ENCODE measurements at places on chromosomes 12 and 14.

DNA sequence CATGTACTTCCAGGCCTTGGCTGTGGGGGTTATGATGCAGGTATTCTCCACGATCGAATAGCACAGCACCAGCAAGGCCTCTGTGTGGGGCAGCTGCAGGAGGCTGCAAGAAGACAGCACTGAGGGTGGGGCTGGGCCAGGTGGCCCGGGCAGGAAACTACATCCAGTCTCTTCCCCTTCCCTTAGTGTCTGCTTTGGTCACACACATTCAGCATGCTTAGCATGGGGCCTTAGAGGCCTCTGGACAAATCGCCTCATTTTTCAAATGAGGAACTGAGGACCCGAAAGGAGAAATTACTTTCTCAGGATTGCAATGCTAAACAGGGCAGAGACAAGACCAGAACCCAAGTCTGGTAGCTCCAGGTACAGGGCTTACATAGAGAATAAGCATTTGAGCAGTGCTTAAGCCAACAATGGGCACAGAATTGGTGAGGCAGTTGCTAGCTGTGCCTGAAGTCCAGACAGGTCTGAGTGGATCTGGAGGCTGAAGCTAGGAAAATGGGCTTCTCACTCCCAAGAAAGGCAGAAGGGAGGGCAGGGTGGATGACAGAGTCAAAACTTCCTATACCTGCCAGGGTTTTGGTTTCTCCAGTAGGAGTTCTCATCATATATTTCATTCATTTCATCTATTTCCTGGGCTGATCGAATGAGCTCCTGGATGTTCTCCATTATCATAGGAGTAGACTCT, 3.5 kb downstream of the ACRBP start:
- no peak for DNase-seq

DNA sequence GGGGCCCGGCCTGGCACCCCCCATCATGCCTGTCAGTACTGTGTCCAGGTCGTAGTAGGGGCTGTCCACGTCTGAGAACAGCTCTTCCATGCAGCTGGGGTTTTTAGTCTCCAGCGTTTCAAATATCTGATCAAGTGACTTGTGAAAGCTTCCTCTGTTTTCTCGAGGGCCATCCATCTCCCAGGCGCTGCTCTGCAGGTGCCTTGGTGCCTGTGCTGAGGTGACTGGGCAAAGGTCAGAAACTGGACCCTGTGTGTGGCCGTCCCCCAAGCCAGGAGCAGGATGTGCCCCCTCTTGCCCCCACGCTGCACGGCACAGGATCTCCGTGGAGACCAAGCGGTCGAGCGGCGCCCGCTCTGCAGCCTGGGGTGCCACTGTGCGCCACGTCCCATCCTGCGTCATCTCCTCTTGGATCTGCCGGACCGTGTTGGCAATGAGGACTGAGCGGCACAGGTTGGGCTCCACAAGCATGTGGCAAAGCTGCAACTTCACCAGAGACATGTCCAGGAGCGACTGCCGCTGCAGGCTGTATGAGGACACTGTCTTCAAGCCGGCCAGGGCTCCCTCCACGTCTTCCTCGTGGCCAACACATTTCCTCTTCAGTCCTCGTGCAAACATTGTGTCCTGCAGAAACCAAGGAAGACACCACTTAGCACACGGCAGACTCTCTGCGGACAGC, 9.4 kb downstream of the CDCA4 start:
- DNase-seq = no peak

DNA sequence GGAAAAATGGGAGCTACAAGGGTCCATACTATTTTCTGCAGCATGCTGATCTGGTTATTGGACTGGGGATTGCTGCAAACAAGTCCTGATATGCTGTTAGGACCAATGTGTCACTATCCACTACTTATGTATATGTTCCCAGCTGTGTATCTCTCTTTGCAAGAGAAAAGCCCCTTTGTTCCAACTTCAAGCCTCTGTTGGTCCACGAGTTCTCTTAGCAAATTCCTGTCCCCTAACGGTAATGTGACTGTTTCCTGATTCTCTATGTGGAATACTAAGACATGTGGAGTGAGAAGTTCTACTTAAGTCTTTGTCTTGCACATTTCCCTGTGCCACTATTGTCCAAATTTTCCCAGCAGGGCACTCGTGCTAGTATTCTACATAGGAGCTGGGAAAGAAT, 557.7 kb downstream of the FSCB start:
- no peak for DNase-seq

GRCh38 chr14:57326253-57326652, 57.5 kb downstream of the AP5M1 start:
- no peak for DNase-seq

DNA sequence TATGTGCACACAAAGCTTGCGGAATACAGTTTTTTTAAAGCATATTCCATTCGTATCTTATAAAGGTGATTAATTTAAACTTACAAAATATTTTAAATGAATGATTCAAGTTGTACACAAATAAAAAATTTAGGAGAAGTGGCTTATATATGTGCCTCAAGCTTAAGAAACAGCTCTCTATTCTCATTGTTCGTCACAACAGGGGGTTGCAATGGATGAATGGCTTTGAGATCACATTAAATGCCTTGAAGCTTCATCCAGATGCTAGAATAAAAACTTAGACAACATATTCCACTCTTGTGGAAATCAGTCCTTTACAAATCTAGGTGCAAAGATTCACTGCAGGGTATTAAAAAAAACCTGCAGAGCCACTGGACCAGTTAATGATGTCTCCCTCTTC, 303.9 kb upstream of the LRFN5 start:
- no peak for DNase-seq

GRCh38 chr12:32532951-32533350, 133.6 kb downstream of the FGD4 start:
- no peak for DNase-seq

DNA sequence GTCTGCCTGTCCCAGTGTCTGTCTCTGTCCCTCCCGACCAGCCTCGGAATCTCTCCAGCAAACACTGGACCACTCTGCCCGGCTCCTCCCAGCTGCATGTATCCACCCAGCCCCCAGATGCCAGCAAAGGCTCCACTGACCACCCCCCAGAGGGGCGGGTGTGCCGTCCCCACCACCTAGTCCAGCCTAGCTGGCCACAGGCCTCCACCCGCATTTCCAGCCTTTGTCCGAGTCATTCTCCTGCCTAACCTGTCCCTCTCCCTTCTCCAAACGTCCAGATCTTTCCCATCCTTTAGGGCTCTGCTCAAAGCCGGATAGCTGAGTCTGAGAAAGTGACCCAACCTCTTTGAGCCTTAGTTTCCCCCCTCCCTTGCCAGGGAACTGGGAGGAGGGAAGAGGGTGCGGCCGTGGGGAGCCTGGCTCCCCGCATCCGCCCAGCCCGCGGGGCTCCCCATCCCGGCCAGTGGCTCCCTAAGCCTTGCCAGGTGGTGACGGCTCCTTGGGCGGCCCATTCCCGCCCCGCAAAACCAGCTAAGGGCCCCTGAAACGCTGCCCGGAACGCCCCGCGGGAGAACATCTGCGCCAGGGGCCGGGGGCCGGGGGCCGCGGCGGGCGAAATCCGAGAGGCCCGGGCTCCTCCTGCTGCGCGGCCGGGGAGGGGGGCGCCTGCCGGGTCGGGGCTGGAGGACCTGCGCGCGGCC, 34.6 kb upstream of the ANKRD9 start:
- no peak for DNase-seq

GRCh38 chr12:109731231-109731731, 17.7 kb downstream of the FAM222A start:
- no peak for DNase-seq

DNA sequence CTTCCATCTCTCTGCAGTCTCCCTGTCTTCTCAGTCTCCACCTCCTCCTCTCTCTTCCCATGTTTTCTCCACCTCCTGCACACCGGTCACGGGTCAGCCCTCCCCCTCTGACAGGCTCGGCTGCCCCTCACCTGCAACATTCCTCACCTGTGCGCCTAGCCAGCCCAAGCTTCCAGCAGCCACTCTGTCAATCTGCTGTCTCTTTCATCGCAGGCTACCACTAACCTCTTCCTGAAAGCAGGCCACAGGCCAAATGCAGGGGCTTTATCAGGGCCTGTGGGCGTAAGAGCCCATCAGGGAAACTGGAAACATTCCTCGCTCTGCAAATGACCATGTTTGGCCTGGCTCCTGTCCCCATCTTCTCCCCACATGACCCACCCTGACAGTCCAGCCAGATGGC, 34.5 kb downstream of the CMKLR1 start:
- no peak for DNase-seq

DNA sequence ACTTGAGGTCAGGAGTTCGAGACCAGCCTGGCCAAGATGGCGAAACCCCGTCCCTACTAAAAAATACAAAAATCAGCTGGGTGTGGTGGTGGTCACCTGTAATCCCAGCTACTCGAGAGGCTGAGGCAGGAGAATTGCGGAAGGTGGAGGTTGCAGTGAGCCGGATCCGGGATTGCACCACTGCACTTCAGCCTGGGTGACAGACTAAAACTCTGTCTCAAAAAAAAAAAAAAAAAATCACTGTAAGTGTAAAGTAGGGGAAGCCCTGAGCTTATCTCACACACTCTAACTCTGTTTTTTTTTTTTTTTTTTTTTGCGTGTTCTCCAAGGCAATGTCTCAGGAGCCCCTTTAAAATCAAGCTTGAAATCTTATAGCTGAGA, 421 bp upstream of the RBMS2 start:
- DNase-seq = no peak

GRCh38 chr12:5511644-5512600, 80.0 kb downstream of the NTF3 start:
- no peak for DNase-seq

GRCh38 chr14:74302152-74302628, 544 bp downstream of the ABCD4 start:
- DNase-seq = no peak

DNA sequence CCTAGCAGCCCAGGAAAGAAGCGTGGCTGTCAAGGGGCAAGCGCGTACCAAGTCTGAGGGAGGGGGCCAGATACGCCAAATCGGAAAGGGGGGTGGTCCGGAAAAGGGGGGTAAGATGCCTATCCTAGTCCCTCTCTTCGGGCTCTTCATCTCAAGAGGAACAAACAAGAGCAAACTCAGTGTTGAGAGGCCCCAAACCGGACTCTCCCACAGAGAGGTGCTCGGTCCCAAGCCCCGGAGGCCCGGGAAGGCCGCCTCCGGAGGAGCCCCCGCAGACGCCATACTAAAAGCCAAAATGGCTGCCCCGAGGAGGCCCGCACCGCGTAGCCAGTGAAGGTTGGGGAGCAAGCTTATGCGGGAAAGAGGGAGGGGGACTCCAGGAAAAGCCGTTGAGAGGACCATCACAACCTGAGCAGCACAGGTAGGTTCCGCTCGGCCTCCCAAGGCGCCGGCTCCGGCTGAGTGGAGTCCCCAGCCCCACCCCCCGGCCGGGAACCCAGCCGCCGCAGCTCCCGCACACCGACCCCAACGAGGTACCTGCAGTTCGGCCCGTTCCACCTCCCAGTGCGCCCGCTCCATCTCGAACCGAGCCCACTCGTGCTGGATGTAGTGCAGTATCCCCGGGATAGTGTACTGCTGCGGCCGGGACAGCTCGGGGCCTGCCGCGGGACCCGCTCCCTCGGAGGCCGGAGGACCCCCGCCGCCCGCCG, at the start of gene AP4S1:
TSS of gene AP4S1 (plus strand) at position 283 of the 710 bp plus-strand sequence. CDS start 40,548 bp downstream, outside the sequence.
- DNase-seq = peak; percentile 9

DNA sequence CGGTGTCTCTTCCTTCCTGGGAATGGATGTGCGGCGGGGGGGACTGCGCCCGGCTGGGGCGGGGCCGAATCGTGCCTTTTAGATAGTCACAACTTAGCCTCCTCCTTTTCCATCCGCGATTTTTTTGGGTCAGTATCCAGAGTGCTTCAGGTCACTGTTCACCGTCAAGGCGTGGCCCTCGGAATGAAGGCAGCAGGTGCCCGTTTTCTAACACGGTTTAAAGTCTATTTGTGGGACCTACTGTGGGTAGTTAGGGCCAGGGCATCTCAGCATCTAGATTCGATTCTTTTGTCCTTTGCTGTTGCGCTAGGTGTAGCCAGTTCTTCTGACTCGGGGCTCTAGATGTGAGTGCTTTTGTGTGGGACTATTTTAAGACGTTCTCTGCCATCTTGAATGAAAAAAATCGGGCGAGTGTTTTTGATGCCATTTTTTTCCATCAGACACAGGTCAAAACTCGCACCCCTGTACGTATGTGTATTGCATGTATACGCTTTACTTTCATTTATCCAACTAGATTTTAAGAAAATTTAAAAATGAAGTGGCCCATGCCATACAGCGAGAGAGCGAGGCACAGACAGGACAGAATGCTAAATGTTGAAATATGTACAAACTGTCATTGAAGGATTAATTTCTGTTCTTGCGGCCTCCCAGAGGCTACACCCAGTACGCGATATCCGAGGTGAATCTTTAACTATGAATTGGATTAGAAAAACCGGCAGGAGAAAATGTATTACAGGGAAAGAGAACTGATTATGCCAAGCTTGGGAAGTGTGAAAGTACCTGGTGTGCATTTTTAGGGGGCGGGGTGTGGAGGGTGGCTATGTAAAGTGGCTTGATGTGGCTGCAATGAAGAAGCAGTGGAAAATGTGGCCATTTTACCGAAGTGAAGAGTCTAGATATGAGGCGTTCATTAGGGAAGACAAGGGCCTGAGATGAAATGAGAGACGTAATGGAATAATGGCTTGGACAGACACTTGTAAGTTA, 835 bp downstream of the VEZT start:
- peak; percentile 21 for DNase-seq

GRCh38 chr14:24908592-24909236, 141.2 kb downstream of the STXBP6 start:
- no peak for DNase-seq

GRCh38 chr12:62239571-62239970, 20.6 kb upstream of the USP15 start:
- no peak for DNase-seq

GRCh38 chr12:77591959-77592743, 238.5 kb upstream of the NAV3 start:
- no peak for DNase-seq

DNA sequence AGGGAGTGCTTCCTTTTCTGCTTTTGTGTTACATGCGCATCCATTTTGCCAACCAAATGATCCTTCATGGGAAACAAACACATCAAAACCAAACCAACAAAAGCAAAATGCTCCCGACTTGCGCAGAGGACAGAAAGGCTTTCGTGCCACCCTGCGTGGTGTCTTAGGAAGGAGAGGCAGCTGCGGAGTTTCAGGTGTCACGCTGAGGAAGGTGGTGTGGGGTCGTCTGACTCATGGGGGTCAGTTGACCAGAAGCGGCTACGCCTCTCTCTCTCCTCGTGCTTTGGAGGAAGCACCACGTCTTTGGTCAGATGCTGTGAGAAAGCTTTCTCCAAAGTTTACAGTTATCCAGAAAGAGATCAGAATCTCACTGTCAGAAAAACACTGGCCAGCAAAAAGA, 7.9 kb downstream of the EMP1 start:
- DNase-seq = no peak

GRCh38 chr14:37617864-37618365, 22.5 kb downstream of the TTC6 start:
- no peak for DNase-seq

DNA sequence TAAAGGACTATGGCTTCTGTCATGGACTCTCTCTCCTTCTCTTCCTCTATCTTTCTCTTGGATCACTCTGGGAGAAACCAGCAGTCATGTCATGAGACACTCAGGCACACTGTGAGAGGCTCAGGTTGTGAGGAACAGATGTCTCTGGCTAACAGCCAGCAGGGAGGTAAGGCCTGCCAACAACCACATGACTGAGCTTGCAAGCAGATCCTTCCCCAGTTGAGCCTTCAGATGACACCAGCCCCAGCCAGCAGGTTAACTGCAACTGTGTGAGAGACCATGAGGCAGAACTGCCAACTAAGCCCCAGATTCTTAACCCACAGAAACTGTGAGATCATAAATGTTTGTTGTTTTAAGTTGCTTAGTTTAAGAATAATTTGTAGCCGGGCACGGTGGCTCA, 90.6 kb downstream of the VCPKMT start:
- DNase-seq = no peak
